ENCODE measurements at places on chromosomes 5 and 9.

GRCh38 chr5:121424976-121425375, 426.7 kb upstream of the FTMT start:
- DNase-seq, result no peak

GRCh38 chr5:139266236-139266635, 27.3 kb upstream of the MATR3 start:
- DNase-seq, result no peak

GRCh38 chr9:71119746-71120145, 1.7 kb downstream of the TRPM3 start:
- DNase-seq, result no peak

- peak; percentile 20 for DNase-seq
Observed at GRCh38 chr9:91100878-91101450, 260.8 kb downstream of the AUH start.

DNA sequence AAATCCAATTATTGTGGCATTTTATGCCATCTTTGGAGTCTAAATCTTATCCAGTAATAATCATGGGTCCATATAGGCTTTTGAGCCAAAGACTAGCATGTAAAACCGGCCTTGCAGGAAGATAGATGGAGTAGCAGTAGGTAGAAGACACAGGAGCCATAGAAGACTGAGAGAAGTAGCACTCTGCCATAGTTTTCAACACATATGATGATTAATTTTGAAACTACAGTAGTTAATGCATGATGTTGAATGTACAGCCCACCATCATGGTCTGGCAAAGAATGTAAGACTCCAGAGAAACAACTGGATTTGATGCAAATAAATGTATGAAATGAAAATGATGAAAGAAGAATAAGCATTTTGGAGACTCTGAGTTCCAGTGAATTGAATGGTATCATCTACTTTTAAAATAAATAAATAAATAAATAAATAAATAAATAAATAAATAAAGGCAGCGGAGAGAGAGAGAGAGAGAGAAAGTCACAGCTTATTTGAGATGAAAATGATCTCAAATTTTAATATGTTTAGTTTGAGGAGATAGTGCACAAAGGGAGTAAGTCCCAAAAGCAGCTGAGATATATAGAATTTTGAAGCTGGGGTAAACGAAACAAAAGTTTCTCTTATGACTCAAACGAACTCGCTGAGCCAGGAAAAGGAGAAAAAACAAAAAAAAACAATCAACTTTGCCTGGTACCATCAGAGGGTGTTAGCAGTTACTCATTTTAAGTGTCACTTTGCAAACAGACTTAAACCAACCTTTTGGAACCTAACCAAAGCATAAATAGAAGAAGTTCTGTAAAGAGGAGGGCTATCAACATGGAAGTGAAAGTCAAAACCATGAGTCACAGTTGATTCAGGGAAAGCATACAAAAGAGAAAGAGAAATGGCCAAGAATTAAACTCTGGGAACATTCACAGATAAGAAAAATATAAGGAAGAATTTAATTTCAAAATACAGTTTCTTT, 388.7 kb downstream of the CETN3 start:
- DNase-seq, result no peak

DNA sequence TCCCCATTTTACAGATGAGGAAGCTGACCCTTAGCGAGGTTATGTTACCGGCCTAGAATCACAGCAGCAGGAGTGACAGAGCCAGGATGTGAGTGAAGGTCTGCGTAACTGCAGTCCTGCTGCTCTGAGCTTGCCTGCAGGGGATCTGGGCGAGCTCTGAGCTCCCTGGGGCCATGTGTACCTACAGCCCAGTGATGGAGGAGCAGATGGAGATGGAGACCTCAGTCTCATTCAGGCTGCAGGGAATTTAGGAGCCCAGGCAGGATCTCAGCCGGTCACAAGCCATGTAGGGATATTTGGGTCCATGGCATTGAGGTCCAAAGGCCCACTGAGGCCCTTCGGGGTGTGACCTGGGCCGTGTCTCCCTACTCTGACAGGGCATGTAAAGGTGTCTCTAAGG, 170.6 kb downstream of the CACNA1B start:
- DNase-seq, result no peak

DNA sequence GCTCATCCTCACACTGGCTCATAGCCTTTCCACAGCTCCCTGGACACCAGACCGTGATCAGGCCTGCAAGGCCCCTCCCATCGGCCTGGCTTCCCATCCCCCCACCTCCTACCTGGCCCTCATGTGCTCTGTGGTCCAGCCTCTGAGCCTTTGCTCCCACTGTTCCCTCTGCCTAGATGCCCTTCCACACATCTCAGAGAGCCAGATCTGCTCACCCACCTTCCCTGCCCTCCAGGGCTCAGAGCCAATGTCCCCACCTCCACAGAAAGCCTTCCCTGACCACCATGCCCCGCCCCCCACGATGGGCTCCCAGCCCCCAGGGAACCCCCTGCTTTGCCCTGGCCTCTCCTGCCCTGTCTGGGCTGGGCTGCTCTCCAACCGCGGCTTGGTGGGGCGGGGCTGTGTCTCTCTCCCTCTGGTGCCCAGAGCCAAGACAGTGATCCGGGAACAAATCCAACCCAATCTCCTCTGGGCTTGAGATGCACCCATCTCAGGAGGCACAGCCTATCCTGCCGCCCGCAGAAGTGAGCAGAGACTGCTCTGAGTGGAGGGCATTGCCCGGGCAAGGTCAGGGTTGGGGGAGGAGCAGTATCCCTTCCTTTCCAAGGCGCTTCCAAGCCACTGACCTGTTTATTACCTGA, 1.6 kb downstream of the NINJ1 start:
- DNase-seq, result no peak

GRCh38 chr5:53568871-53569270, 8.4 kb downstream of the NDUFS4 start:
- no peak for DNase-seq

DNA sequence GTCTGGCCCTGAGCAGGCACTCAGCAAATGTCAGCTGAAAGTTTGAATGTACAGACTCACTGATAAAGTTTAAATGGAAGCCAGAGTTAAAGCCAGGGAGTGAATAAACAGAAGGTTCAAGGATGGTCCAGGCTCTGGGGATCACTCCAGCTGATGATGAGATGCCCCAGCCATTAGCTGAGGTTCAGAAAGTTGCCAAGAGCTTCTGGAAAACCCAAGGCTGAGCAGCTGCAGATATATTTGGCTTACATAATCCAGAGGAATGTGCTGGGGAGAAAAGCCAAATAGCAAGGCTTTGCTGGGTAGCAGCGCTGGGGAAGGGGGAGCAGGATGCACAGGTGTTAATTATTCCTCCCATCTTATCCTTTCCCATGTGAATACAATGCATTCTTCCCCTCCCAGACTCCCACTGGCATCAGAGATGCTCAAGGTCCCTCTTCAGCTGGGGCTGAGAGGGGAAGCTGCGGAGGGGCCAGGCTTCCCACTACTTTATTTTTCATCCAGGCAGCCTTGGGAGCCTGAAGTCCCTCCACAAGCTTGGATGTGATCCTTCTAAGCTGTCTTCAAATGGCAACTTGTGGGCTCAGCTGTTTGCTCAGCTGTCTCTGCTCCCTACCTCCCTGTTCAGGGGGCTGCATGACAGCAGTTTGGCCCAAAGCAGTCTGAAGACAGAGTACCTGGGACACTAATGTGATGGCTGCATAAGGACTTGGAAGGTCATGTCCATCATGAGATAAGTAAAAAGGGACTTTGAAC, 341.2 kb downstream of the TRIM32 start:
- no peak for DNase-seq

GRCh38 chr9:137141050-137141810, 2.3 kb downstream of the GRIN1 start:
- no peak for DNase-seq

GRCh38 chr5:149251546-149251945, 20.1 kb upstream of the AFAP1L1 start:
- no peak for DNase-seq

GRCh38 chr9:137396227-137396626, 26.7 kb downstream of the EXD3 start:
- no peak for DNase-seq

DNA sequence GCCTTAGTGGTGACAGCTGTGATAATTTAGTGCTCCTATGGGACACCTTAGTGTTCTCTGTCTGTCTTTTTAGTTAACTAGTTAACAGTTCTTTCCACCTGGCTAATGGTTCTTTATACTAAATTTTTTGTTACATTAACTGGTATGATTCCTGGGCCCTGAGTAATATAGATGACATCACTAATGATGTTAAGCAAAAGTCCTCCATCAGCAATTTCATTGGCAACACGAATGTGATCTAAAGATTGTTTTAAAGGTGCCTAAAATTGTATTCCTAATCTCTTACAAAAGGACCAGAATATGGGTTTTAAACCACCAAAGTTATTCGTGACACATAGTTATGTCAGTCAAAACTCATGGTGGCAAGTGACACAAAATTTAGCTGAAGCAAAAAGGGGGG, 235.3 kb downstream of the TENT4A start:
- DNase-seq, result no peak

DNA sequence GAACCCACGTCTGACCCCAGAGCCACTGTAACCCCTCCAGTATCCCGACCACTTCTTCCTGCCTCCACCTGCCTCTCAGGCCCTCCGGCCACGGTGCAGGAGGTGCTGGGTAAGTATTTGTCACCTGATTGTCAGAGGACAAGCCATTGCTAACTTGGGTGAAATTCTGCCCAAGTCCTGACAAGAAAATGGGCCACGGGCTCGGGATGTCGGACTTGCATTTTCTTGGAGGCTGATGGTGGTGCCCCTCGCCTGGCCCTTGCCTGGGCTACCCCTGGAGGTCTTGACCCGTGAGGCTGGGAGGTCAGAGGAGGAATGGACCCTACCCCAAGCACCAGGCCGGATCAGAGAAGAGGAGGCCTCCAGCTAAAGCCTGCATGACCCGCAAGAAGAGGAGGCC, 149.7 kb upstream of the COL5A1 start:
- DNase-seq, result no peak
